Heart right ventricle (tissue), 16 donors: ENCODE measurements at places on chromosomes 16 and 17.
A peak's percentile ranks its signal among the peaks of the same experiment; 100 is the strongest.

DNA sequence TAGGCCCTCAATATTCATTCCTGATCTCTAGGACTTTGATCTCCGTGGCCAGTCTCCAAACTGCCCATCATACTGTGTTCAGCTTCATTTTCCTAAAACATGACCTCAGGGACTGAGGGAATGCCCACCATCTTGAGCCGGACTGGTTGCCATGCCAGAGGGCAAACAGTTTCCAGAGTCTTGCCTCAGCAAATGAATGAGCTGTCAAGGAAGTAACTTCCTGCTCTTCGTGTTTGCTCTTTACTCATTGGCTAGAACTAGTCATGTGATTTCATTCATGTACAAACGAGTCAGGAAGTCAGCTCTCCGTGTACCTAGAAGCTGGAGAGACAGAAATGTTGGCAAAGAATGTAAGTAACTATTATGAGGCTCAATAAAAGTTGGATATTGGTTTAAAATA, 50.2 kb downstream of the ANKFN1 start:
- no peak overlapping the region for H3K27ac ChIP-seq
- no peaks in the 10 kb centered on the region for H3K36me3 ChIP-seq
- no peak overlapping the region for H3K4me3 ChIP-seq
- no peak for DNase-seq
- no peaks in the 10 kb centered on the region for H3K4me1 ChIP-seq

- no peak for DNase-seq
- H3K27me3 ChIP-seq = no peaks in the 10 kb centered on the region
- H3K4me1 ChIP-seq = peaks cover 58% of the 10 kb centered on the region
These were observed 5.9 kb downstream of the TEX2 start for GRCh38 chr17:64256913-64257807.

- H3K27me3 ChIP-seq = peaks cover 56% of the 10 kb centered on the region
- DNase-seq = no peak
- H3K4me1 ChIP-seq = peaks cover 2% of the 10 kb centered on the region
- no peaks in the 10 kb centered on the region for H3K36me3 ChIP-seq
- peak overlapping the region; percentile 25 for H3K4me3 ChIP-seq
These were observed 2.5 kb upstream of the CDH3 start for GRCh38 chr16:68642436-68643101.

DNA sequence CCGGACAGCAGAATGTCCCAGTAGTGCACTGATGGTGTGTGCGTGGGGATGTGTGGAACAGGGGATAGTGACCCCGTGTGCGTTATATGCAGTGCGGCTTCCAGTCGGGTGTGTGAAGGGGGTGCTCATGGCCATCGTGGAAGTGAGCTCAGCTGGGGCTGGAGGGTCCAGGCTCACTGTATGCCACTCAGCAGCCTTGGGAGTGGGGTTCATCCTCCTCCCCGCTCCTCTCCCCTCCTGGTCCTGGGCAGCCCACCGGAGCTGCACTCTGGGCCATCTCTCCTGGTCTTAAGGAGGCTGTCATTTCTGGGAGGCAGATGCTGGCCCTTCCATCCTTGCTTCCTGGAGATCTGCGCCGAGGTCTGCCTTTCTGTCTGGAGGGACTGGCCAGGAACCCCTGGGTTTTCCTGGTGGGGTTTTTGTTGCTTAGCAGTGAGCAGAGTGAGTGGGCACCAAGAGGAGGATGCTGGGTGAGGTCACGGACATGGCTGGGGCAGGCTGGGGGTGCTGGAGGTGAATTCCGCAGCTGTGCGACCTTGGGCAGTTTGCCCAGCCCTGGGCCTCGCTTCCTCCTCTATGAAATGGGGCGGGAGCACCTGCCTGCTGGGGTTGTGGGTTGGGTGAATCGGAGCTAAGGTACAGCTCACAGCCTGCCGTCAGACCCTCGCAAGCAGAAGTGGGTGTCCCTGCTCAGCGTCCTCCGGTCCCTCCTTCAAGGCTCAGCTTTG, 164.1 kb downstream of the SEC14L1 start:
- H3K27ac ChIP-seq = no peak overlapping the region
- DNase-seq = no peak
- H3K36me3 ChIP-seq = no peaks in the 10 kb centered on the region
- no peak overlapping the region for H3K4me3 ChIP-seq
- no peaks in the 10 kb centered on the region for H3K27me3 ChIP-seq

GRCh38 chr17:77319211-77320043, 178.7 kb downstream of the SEC14L1 start:
- H3K27me3 ChIP-seq = no peaks in the 10 kb centered on the region
- H3K4me1 ChIP-seq = peaks cover 39% of the 10 kb centered on the region
- peak; percentile 76 for DNase-seq
- peak overlapping the region; percentile 94 for H3K27ac ChIP-seq

DNA sequence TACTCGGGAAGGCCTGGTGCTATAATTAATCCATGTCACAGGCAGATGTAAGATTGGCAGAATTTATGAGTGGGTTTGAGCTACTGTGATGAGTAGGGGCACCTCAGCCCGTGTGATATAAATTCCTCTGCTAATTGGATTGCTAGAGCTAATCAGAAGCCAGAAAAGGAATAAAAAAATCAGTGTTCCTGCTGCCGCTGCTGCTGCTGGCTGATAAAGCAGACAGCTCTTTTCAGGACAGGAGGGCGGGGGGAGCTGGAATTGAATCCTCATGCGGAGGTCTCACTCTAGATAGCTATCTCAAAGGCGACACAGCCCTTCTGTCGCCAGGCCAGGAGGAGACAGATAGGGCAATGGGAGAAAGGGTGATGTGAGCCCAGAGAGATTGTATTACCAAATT, 182.7 kb upstream of the ZFHX3 start:
- H3K4me3 ChIP-seq = no peak overlapping the region
- no peak for DNase-seq
- no peaks in the 10 kb centered on the region for H3K36me3 ChIP-seq
- no peak overlapping the region for H3K27ac ChIP-seq
- H3K27me3 ChIP-seq = peaks cover 5% of the 10 kb centered on the region

DNA sequence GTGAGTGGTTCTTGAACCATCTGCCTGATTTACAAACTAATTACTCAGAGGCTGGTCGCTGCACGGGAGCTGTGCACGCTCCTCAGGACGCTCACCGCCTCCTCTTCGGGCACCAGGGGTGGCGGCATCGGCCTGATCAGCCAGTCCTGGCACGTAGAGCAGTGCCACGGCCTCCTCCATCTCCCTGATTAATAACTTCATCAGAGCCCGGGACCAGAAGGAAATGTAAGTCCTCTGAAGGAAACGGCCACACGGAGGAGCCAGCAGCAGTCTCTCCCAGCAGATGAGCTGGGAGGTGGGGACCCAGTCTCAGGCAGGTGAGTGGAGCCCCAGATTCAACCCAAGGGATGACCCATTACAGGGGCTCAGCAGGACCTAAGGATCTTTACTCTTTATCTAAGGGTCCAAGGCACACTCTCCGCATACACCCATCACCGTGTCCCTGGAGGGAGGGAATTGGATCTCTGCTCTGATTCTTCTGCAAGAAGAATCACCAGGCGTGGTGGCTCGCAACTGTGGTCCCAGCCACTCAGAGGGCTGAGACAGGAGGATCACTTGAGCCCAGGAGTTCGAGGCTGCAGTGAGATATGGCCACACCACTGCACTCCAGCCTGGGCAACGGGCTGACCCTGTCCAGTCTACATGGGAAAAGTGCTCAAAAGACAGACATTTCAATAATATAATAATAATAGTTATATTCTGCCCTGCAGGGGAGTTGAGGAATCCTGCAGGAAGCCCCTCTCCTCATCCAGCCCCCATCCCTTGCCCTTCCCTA, 366.5 kb downstream of the SEC14L1 start:
- H3K27me3 ChIP-seq = no peaks in the 10 kb centered on the region
- no peak overlapping the region for H3K27ac ChIP-seq
- DNase-seq = no peak

- H3K36me3 ChIP-seq = no peaks in the 10 kb centered on the region
- H3K27ac ChIP-seq = no peak overlapping the region
- peak overlapping the region; percentile 57 for H3K4me3 ChIP-seq
- H3K4me1 ChIP-seq = peaks cover 22% of the 10 kb centered on the region
These were observed 42.1 kb upstream of the BHLHA9 start for GRCh38 chr17:1227917-1228780.

DNA sequence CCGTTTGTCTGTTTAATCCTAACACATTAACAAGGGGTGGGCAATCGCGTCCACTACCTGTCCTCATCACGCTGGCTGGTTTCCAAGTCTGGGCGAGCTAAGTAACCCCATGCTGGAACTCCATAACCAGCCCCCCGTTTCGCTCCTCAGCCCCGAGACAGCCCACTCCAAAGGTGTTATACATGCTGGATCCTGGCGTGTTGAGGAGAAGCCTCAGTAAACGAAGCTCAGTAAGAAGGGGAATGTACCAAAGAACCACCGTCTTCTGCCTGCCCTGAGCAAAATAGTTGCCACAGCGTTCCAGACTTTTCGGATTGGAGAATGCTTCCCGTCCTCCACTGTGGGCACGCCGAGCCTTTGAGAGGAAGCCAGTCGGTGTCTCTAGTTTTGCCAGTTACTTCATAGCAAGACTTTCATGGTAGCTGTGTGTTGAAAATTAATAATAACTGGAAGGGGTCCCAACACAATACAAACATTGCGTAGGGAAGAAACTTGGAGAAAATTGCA, 16.1 kb upstream of the C17orf78 start:
- peak overlapping the region; percentile 94 for H3K4me3 ChIP-seq
- peak overlapping the region; percentile 87 for H3K27ac ChIP-seq
- no peak for DNase-seq
- H3K36me3 ChIP-seq = no peaks in the 10 kb centered on the region

GRCh38 chr17:72763981-72764380, 328.5 kb downstream of the SLC39A11 start:
- no peaks in the 10 kb centered on the region for H3K4me1 ChIP-seq
- DNase-seq = no peak
- H3K4me3 ChIP-seq = no peak overlapping the region
- H3K27ac ChIP-seq = no peak overlapping the region

DNA sequence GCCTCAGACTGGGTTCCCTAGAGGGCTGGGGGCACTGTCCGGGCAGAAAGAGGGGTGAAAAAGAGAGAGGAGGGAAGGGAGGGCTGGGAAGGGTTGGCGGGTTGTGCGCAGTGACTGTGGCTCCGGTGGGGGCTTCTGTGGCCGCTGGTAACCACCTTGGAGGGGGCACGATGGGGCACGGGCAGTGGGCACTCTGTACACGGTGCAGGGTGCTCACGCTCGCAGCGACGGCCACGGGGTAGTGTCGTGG, 588 bp downstream of the PLLP start:
- H3K4me1 ChIP-seq = peaks cover 13% of the 10 kb centered on the region
- no peak for DNase-seq
- H3K36me3 ChIP-seq = no peaks in the 10 kb centered on the region
- peak overlapping the region; percentile 48 for H3K4me3 ChIP-seq
- H3K27me3 ChIP-seq = peaks cover 34% of the 10 kb centered on the region

GRCh38 chr17:79979221-79979741, 56.4 kb downstream of the TBC1D16 start:
- peaks cover 15% of the 10 kb centered on the region for H3K36me3 ChIP-seq
- no peaks in the 10 kb centered on the region for H3K4me1 ChIP-seq
- H3K27me3 ChIP-seq = no peaks in the 10 kb centered on the region
- no peak overlapping the region for H3K4me3 ChIP-seq

DNA sequence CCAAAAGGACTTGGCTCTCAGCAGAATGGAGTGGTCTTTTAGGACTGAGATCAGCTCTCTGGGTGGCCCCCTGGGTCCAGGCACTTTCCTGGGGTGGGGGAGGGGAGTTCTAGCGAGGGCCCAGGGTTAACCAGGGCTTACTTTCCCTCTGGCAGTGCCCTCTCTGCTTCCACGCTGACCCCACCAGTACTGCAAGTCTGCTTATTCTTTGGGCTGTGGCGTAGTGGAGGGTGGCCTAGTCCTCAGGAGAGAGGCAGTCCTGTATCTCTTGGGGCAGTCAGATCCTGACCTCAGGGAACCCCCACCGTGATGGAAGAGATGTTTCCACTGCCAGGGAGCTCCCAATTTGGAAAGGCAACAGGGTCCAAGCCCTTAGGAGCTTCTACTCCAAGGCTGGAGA, 79.4 kb downstream of the CCDC182 start:
- H3K4me3 ChIP-seq = no peak overlapping the region
- H3K4me1 ChIP-seq = peaks cover 28% of the 10 kb centered on the region
- H3K27ac ChIP-seq = peak overlapping the region; percentile 57
- DNase-seq = no peak

GRCh38 chr17:35073991-35074627, 10.6 kb upstream of the RFFL start:
- no peak overlapping the region for H3K27ac ChIP-seq
- no peak overlapping the region for H3K4me3 ChIP-seq
- H3K27me3 ChIP-seq = no peaks in the 10 kb centered on the region
- H3K36me3 ChIP-seq = no peaks in the 10 kb centered on the region
- no peak for DNase-seq

GRCh38 chr16:54585094-54585997, 298.8 kb upstream of the IRX3 start:
- no peaks in the 10 kb centered on the region for H3K27me3 ChIP-seq
- H3K4me3 ChIP-seq = no peak overlapping the region
- no peaks in the 10 kb centered on the region for H3K4me1 ChIP-seq

DNA sequence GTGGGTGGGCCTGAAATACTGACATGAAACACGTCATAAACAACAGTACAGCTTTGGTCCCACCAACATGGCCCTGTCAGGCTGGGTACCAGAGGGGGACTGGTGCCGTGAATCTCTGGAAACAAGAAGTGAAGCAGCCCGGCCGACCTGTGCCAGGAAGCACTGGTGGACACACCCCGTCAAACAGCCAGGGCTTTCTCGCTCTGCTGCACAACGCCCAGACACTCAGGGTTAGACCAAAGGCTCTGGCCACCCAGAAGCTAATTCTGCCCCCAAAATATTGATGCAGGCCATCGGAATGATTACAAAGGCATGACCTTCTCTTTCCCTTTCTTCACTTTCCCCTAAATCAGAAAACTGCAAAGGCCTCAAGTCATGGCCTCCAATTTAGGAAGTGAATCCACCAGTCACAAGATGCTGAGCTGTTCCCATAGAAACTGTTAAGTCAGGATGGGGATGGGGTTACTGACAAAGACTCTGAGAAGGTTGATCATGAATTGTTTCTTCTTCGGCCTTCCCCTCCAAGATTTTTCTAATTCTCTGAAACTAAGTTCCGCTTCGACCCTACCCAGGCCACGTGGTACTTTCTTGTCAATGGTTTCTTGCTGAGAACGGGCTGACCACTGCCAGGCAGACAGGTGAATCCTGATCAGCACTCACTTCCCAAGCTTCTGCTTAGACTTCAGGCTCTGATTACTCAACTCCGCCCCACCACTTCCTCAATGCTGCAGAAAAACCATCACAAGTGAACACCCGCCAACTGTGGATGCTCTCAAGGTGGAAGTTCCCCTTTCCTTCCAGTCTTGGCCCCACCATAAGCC, 6.7 kb downstream of the PITPNA start:
- peaks cover 6% of the 10 kb centered on the region for H3K4me1 ChIP-seq
- H3K4me3 ChIP-seq = no peak overlapping the region
- H3K36me3 ChIP-seq = no peaks in the 10 kb centered on the region

DNA sequence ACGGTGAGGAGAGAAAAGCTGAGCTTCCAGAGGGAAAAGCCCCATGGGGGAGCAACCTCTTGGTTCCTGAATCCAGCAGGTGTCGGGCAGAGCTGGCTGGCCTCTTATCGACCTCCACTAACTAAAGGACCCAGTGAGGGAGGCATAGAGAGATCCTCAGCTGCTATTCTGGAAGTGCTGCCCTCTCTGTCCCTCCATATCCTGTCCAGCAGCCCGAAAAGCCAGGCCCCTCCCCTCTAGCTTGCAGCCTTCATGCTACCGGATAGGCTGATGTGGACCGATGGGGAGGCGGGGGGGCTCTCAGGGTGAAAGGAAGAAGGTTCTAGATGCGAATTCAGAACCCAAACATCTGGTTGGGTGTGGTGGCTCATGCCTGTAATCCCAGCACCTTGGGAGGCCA, 24.9 kb downstream of the MXRA7 start:
- DNase-seq = peak; percentile 53
- no peaks in the 10 kb centered on the region for H3K27me3 ChIP-seq
- H3K4me3 ChIP-seq = no peak overlapping the region
- H3K36me3 ChIP-seq = peaks cover 9% of the 10 kb centered on the region
- peak overlapping the region; percentile 91 for H3K27ac ChIP-seq
